HTR-8/SVneo (cell line): ENCODE measurements at places on chromosomes 4 and X.
A peak's percentile ranks its signal among the peaks of the same experiment; 100 is the strongest.

DNA sequence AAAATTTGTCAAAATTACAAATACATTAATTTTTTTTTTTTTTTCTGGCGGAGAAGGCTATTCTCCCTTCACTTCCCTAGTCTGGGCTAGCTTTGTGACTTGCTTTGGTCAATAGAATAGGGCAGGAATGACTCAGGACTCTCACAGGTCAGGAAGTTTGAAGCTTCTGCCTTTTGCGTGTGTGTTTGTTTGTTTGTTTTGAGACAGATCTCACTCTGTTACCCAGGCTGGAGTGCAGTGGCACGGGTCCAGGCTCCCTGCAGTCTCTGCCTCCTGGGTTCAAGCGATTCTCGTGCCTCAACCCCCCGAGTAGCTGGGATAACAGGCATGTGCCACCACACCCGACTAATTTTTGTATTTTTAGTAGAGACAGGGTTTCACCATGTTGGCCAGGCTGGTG, 55.9 kb upstream of the USP9X start:
- no peak for DNase-seq

DNA sequence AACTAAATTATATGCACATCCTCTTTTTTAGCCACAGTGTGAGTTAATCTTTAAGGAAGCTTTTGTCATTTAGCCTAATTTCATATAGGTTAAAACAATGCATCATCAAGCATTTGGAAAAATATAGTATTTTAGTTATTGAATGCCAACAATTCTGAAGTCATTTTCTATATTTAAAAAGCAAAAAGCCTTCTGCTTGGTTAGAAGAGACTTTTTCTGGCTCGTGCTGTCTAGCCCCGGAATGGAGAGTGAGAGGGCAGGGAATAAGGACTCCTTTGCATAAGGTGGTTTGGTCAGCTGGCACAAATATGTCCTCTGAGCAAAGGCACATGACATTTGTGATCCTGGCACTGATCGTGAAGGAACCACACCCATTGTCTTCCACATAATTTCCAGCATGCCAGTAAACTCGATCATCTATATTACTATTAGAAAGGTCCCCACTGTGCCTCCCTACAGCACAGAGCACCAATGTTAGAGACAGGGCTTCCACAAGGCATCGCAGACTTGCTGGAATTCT, 393.7 kb upstream of the INTU start:
- no peak for DNase-seq

DNA sequence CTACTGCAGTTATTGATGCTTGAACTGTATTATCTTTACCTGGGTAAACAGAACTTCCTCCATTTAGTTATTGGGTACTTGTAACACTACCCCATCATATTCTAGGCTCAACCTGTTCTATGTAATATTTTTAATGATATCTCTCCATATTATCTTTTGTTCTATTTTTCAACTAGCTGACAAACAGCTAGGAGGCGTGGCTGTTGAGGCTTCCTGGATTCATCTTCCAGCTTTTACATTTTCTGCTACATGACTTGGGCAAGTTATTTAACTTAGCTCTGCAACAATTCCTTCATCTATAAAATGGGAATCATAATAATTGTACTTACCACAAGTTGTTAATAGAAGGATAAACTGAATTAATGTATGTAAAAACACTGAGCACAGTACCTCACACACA, 349.3 kb downstream of the PTTG2 start:
- DNase-seq: no peak

DNA sequence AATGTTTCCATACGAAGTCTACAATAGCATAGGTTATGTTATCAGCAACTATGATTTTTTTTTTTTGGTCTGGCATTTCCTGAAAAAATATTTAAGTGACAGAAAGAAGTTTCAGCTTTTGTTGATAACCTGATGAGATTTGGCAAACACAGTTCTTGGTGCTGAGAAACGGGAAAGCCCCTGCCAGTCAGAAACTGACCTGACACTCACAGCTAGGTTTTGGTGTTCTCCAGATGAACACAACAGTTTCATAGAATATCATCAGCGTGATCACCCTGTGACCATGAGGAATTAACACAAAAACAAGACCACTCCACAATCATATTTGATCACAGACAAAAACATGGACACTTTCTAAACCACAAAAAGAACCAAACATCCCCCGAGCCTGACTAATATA, 152.5 kb upstream of the DCAF8L1 start:
- no peak for DNase-seq

DNA sequence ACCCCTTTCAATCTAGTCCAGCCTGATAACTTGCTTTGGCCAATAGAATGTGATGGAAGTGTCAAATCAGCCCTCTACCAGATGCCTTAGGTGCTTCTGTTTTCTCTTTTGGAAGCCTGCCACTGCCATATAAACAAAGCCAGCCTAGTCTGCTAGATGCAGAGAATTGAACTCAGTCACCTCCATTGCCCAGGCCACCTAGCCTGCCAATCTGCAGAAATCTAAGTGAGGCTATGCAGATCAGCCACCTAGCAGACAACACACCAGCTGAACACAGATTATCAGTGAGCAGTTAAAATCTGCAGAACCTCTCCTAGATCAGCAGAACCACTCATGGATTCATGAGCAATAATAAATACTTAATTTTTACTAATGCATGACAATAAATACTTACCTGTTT, 1108.2 kb downstream of the PCDH18 start:
- no peak for DNase-seq

- peak; percentile 6 for DNase-seq
Observed at GRCh38 chr4:166252487-166253402, 379.7 kb downstream of the TLL1 start.

DNA sequence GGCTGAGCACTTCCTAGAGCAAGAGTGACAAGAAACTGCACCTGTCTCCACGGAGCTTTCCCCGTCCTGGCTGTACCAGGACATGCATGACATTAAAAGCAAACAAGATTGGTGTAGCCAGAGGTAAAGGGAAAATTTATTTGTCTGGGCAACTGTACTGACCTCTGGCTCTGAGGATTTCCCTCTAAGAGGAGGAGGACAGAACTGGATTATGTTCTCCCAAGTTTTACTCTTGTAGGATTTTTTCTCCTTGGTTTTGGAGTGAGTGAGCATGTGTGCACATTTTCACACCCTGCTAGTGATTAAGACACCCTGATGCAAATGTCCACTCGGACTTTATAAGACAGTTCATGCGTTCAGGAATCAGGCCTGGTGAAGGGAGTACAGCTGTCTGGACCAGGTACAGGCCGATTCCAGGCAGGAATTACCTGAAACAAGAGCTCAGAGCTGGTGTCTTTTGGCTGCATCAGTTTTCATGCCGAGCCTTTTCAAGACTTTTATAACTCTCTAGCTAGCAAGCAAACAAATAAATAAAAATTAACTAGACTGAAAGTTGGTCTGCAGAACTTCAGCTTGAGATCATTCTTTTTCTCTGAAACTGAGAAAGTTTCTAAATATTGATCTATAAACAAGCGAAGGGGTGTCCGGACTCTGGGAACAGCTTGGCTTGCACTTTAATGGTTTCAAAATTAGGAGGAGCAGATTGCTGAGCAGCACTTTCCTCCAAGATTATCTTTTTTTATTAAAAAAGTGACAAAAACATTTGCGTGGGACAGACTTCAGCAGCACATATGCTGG, 51.3 kb upstream of the SPRY1 start:
- no peak for DNase-seq
